H1 (cell line): ENCODE measurements at places on chromosomes 11 and 22. TPM values are rescaled to one million over a fixed set of nuclear protein-coding genes. Genes with fewer than 3 reads are reported as not detected.

- no peak for DNase-seq
Observed at GRCh38 chr11:2826679-2827056, 58.9 kb downstream of the CDKN1C start.

DNA sequence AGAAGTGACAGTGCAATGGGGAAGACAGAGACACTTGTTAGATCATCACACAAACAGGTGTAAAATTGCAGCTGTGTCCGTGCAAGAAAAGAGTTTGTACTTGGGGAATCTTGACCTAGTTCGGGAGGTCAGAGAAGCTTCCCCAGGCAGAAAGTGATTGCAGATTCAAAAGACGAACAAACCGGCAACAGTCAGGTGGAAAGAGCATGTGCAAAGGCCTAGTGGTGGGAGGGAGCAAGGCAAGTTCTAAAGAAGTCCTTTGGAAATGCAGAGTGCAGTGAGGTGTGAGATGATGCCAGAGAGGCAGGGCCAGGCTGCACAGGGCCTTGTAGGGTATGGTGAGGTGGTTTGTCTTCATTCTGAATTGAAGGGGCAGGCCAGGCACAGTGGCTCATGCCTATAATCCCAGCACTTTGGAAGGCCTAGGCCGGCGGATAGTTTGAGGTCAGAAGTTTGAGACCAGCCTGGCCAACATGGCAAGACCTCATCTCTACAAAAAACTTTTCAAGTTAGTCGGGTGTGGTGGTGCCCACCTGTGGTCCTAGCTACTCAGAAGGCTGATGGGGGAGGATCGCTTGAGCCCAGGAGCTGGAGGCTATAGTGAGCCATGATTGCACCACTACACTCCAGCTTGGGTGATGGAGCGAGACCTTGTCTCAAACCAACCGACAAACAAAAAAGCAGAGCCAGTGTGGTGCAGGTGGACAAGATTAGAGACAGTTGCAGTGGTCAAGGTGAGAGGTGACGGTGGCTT is 1.9 kb upstream of the ESS2 start:
- no peak for DNase-seq

GRCh38 chr11:3206922-3207204 is 11.8 kb downstream of the MRGPRG start:
- no peak for DNase-seq

GRCh38 chr11:46338636-46338987 is 8.7 kb upstream of the DGKZ start:
- DNase-seq = no peak

DNA sequence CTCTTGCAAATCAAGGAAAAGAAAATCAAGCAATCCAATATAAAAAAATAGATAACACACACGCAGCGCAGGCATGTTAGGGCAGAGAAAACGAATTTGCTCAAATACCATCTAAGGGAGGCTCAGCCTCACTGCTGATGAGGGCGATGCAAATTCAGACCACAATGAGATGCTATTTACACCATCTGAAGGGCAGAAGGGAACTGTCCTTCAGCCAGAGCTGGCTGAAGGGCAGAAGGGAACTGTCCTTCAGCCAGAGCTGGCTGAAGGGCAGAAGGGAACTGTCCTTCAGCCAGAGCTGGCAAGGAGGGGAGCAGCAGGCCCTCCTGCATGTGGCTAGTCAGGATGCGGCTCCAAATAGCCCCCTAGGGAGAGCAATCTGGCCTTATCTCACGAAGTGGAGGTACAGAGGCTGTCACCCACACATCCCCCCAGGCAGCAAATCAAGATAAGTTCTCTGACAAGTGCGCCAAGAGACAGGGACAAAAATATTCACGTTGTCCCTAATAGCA is 7.6 kb upstream of the SLC39A13 start:
- no peak for DNase-seq

GRCh38 chr11:59754859-59755700 is at the start of gene STX3:
TSS of gene STX3 (plus strand) at chr11:59755376. CDS start at chr11:59755606, 230 bp downstream.
- peak; percentile 85 for DNase-seq

GRCh38 chr11:12170984-12171383 is 60.6 kb downstream of the MICAL2 start:
- no peak for DNase-seq

The MMP27 gene
- not detected in 2 replicates for total RNA-seq

DNA sequence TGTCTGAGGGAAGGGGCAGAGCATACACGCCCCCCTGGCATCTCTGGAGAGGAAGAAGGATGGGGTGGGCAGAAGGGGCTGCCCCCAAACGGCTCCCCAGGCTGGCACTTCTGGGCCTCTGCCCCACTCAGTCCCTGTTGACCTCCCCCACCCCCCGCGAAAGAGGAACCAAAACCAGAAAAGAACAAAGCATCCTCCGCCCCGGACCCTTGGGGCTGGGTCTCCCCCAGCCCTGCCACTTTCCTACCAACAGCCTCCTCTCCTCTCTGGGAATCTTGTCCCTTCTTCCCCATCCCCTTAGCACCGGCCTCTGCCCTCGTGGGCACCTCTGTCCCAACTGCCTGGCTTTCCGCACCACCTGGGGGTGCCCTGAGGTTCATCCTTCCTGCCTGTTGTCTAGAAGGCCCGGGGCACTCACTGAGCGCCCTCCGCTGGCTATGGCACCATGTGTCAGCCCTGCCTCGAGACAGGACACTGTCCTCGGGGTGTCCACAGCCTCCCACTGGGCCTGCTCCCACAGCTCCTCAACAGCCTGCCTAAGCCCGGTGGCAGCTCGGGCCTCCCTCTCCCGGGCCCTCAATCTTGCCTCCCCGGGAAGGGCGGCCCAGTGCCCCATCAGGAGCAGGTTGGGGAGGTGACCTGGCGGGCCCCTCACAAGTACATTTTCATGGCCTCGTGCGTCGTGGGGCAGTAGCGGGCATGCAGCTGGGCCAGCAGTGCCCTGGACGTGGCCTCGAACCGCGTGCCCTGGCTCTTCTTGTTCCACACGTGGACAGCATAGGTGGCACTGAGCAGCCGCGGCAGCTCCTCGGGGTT is 28.2 kb downstream of the A4GALT start:
- DNase-seq = no peak

The BRSK2 gene
- 26.2 and 27.1 TPM in 2 replicates for total RNA-seq

DNA sequence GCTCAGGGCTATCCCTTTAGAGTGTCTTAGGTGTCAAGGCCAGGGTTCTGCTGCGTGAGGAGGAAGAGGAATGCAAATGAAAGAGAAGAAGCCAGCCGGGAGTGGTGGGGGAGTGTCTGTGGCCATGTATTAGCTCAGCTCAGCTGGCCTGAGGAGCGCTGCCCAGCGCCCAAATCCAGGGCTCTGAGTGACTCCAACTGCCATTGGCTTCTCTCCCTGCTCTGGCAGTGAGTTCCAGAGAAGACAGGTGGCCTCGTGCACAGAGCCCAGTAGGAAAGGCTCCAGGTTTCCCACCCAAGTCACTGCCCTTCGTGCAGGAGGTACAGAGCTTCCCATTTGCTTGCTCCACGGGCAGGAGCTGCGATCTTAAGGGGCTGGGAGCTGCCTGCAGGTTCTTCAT is 302.0 kb downstream of the KIRREL3 start:
- DNase-seq = no peak

GRCh38 chr11:119729951-119730613 is 1.1 kb upstream of the NECTIN1 start:
- DNase-seq = no peak

DNA sequence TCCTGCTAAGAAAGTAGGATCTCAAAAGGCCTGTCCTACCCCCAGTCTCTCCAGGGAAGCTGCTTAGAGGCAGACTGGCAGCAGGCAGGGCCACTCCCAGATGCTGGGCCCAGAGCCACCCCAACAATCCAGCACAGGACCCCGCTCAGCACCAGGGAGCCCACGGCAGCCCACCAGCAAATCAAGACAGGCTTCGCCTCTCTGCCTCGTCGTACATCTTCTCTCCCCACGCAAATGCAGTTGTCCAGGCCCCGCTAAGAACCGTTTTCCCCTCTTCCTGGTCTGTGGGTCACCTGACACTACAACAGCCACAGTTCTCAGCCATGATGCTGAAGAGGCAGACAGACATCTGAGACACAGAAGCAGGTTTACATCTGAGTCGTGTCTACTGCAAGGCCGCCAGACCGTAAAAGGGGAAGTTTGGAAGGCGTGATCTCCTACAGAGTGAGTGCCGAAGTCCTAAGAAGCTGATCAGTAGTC is 51.1 kb downstream of the IGSF9B start:
- DNase-seq = no peak

The OR51F2 gene
- not detected in 2 replicates for total RNA-seq

The ISX gene
- total RNA-seq = not detected in 2 replicates

DNA sequence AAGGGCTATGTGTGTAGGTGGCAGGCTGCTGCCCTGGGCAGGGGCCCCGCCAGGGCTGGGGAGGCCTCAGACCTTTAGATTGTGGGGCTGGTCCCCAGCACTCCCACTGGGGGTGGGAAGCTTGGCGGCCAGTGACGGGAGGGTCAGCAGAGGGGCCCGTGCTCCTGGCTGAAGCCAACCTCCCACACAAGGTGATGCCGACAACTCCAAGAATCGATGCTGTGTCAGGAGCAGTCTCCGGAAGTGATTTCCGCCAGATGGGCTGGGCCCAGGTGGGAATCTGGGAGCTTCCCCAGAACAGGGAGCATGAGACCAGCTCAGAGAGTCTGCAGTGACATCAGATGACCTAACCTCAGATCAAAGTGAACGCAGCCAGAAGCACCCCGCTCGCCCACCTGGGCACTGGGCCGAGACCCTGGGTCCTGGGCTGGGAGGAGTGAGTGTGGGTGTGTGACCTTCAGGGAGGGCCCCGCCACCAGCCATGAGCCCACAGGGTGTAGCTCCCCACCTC is 7.7 kb downstream of the TRPM5 start:
- no peak for DNase-seq

The MMP12 gene
- not detected in 2 replicates for total RNA-seq

GRCh38 chr11:64058494-64058893 is 22.8 kb downstream of the FLRT1 start:
- DNase-seq = no peak

GRCh38 chr11:66866007-66866406 is 9.1 kb downstream of the LRFN4 start:
- DNase-seq = no peak

- DNase-seq = no peak
Observed at GRCh38 chr11:74992852-74993251, 4.1 kb downstream of the NEU3 start.

The SLC25A17 gene
- total RNA-seq = 40.2 and 40.4 TPM in 2 replicates

DNA sequence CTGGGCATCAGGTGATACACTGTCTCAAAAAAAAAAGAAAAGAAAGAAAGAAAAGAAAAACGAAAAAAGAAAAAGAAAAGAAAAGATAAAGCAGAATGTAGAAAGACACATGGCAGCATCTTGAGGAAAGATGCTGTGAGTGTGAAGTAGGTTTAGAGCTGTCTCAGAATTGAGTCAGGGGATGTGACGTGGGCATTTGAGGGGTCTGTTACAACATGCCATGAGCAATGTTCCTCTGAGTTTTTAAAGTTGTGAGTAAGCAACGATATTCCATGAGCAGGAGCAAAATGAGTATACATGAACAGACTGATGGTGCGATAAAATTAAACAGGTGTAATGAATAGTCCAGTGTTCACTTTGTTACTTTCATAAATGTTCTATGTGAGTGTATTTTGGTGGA is 11.3 kb upstream of the QSER1 start:
- no peak for DNase-seq
